ENCODE measurements at places on chromosomes 3 and 15. TPM values are rescaled to one million over a fixed set of nuclear protein-coding genes. Genes with fewer than 3 reads are reported as not detected.

The TERC gene
- 21.7 TPM for total RNA-seq

The AGBL1 gene
- not detected for total RNA-seq

The AHSG gene
- under 0.01 TPM for total RNA-seq

The SH2D7 gene
- total RNA-seq = not detected

The ZMAT3 gene
- 78.9 TPM for total RNA-seq

The SCN5A gene
- 0.30 TPM for total RNA-seq

The GOLGA8T gene
- total RNA-seq = not detected

The PSMD2 gene
- total RNA-seq = 557 TPM

The KBTBD8 gene
- 2.9 TPM for total RNA-seq

The SLC51A gene
- not detected for total RNA-seq

The CSK gene
- 63.5 TPM for total RNA-seq

The FNDC3B gene
- 348 TPM for total RNA-seq

The SPRED1 gene
- 57.9 TPM for total RNA-seq

The FRMD4B gene
- under 0.01 TPM for total RNA-seq

The PP2D1 gene
- not detected for total RNA-seq

The ERICH6 gene
- not detected for total RNA-seq

The GRAMD2A gene
- 0.30 TPM for total RNA-seq

The SPCS1 gene
- total RNA-seq = 74.2 TPM

The CCDC13 gene
- 0.14 TPM for total RNA-seq

The LRTM1 gene
- not detected for total RNA-seq

The FETUB gene
- total RNA-seq = not detected

The ARRDC4 gene
- total RNA-seq = 11.0 TPM

The GCSAM gene
- total RNA-seq = not detected

The HES1 gene
- total RNA-seq = 3.7 TPM

The CASR gene
- not detected for total RNA-seq

The GFM1 gene
- total RNA-seq = 44.5 TPM

The CYP19A1 gene
- not detected for total RNA-seq

The THAP10 gene
- 0.89 TPM for total RNA-seq

The GALNT15 gene
- 9.5 TPM for total RNA-seq

The CYP8B1 gene
- total RNA-seq = not detected

The GOLGA8K gene
- total RNA-seq = 0.30 TPM

The IL17RE gene
- 0.23 TPM for total RNA-seq

The COX5A gene
- total RNA-seq = 43.4 TPM

The FGD5 gene
- total RNA-seq = 0.59 TPM

The SHC4 gene
- 2.6 TPM for total RNA-seq

The PLSCR2 gene
- not detected for total RNA-seq

The RTP1 gene
- not detected for total RNA-seq

The DGKG gene
- 6.7 TPM for total RNA-seq

The SNX22 gene
- 0.28 TPM for total RNA-seq

The EDC3 gene
- total RNA-seq = 17.8 TPM

The DUOX2 gene
- total RNA-seq = not detected

The CHRNB4 gene
- not detected for total RNA-seq

The PLA1A gene
- total RNA-seq = 0.32 TPM

The COL6A5 gene
- under 0.01 TPM for total RNA-seq

The ANKRD34C gene
- not detected for total RNA-seq

The TRAT1 gene
- not detected for total RNA-seq

The MORC1 gene
- not detected for total RNA-seq

The EIF4G1 gene
- 258 TPM for total RNA-seq

The CADPS gene
- 16.9 TPM for total RNA-seq
